ENCODE measurements at places on chromosomes 5 and 9. TPM values are rescaled to one million over a fixed set of nuclear protein-coding genes. Genes with fewer than 3 reads are reported as not detected.

SV2C gene
- total RNA-seq: 0.02 TPM

PTGS1 gene
- 0.07 TPM for total RNA-seq

UTP15 gene
- 33.1 TPM for total RNA-seq

TMEM232 gene
- 0.92 TPM for total RNA-seq

PCDHB16 gene
- total RNA-seq: not detected

ESM1 gene
- 0.56 TPM for total RNA-seq

PPP3R2 gene
- total RNA-seq: not detected

EGFL7 gene
- 0.90 TPM for total RNA-seq

IFNA10 gene
- total RNA-seq: not detected
